ENCODE measurements at places on chromosomes 2 and 18. TPM values are rescaled to one million over a fixed set of nuclear protein-coding genes. Genes with fewer than 3 reads are reported as not detected.

DNA sequence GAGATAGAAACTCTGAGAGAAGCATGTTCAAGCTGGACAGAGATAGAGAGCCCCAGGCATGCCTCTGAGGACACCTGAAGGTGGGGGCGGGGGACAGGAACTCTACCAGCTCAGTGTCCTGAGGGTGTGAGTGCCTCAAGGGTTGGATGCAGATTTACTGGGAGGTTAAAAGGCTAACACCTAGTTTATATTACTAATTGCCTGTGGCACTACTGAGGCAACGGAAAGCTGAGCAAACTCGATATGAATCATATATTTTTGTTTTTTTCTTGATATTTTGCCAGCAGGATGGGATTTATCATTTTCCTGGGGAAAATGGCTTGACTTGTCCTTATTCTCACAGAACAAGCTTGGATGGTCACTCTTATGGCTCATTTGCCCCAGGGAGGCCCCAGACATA lies 319.5 kb downstream of the ALK start:
- no peak for DNase-seq

GRCh38 chr2:133658020-133658903 lies 90.0 kb upstream of the NCKAP5 start:
- DNase-seq, result peak; percentile 52

- no peak for DNase-seq
Observed at GRCh38 chr2:205655779-205656456, 26.4 kb upstream of the NRP2 start.

GRCh38 chr2:23746141-23746863 lies 180.6 kb downstream of the ATAD2B start:
- DNase-seq, result no peak

CCDC121 gene
- total RNA-seq, result 0.69 TPM

GRCh38 chr2:200930947-200931626 lies 32.4 kb downstream of the ORC2 start:
- no peak for DNase-seq

- DNase-seq, result no peak
Observed at GRCh38 chr2:72300147-72300684, 152.6 kb upstream of the CYP26B1 start.

FLACC1 gene
- total RNA-seq, result 0.45 TPM

DNA sequence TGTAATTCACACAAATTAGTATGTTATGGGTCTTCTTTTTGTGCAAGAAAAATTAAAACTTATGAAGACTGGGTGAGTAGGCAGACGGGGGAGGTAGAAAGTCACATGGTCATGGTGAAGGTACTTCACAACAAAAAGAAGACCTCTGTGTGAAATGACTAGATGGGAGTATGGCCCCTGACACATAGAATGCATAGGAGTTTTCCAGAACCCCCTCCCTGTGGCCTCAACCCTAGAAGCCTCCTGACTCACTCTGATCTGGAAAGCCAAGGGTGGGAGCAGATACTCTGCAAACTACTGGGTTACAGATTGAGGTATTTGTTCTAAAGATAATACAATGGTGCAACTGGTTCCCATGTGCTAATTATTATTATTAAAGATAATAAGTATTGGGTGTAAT lies 23.2 kb downstream of the SATB2 start:
- DNase-seq, result no peak

DNA sequence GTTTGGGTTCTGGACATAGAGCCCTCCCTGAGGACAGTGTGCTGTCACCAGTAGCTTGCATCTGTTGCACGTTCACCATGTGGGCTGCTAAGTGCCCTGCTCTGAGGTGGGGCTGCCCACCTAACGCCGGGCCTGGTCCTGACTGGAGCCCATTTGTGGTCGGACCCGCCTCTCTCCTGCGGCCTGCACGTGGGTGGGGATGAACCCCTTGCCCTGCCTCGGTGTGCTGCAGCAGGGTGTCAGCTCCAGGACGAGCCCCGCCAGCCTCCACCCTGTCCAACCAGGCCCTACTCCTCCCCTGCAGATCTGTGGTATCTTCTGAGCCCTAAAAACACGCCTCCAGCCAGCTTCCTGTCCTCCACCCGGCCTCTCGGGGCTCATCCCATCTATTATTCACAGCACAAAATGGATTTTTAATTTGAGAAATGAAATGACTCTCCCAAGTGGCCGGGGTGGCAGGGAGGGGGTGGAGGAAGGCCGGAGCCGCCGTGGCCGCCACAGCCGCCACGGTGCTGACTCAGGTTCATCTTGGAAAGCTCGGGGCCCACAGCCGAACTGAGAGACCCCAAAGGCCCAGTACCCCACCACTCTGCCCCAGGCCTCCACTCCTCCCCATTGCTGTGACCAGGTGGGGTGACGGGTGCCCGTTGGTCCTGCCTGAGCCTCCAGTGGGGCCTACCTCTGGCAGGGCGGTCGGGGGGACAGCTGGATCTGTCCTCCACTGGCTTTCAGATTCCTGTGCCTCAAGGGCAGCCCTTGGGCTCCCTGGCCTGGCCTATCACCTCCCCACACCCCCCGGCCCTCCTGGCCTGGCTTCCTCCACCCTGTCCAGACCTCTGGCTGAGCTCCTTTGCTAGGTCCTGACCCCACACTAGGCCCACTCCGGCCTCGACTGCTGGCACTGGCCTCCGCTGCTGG lies 2.8 kb upstream of the ECEL1 start:
- DNase-seq, result no peak

GRCh38 chr2:152624805-152625204 lies 92.5 kb downstream of the PRPF40A start:
- no peak for DNase-seq

- DNase-seq, result no peak
Observed at GRCh38 chr18:78505851-78506461, 473.7 kb upstream of the SALL3 start.

DNA sequence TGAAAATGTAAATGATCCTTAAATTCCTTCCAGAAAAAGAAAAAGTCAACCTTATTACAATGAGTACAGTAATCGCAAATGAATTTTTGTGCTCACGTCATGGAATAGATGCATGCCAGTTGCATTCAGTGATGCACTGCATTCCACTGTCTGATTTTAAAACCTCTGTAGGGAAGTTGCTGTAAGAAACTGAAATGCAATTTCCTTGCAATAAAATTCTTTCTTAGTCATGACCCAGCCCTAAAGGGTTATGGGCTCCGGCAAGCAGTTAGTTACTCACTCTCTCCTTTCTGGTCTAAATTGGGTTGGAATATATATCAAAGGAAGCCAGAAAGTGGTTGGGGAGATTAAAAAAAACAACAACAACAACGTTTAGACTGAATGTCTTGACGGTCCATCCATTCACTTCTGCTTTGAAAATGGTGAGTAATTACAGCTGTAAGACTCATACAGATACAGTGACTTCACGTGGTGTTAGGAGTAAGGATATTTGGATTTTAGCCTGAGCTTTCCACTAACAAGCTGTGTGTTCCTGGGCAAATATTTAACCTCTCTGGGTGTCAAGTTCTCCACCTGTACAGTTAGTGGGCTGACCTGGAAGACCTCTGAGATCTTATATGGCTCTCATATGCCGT lies 8.6 kb upstream of the RND3 start:
- DNase-seq, result peak; percentile 84

STAT1 gene
- total RNA-seq, result 149 TPM

SAG gene
- total RNA-seq, result not detected

DNA sequence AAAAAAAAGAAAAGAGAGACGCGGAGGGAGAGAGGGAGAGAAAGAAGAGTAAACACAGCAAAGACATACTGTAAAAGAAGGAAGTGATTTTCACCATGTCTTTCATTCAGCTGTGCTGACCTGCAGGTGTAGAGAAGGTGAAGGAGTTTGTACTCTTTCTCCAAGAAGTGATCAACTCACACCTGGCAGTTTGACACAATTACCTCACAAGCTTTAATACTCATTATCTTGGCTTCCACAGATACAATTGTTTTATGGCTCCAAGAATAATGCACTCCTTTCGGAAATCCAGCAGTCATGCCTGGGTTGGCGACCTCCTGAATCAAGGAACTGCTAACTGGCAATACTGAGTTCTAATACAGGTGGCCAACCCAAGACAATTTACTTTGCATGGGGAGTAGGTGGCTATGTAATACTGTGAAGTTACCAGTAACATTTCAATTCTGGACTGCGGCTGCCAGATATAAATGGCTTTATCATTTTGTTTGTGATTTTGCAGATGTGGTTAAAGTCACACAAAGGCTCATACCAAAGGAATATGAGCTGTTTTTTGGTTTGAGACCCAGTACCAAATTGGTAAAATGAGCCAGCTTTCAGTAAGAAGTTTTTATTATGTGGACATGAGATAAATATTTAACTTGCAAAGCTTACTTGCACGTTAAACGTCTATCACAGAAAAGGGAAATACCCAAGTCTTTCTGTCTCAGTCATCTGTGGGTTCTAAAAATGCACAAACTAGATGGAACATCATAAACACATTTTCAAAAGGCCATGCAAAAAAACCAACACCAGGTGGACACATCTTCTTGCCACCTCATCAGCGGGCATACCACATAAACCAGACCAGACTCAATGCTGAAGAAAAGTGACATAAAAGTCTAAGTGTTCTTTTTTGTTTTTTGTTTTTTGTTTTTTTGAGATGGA lies 69.3 kb downstream of the NCKAP5 start:
- no peak for DNase-seq

IL1B gene
- total RNA-seq, result 0.35 TPM

- DNase-seq, result no peak
Observed at GRCh38 chr18:65788373-65788772, 37.6 kb downstream of the CDH7 start.

DSG4 gene
- total RNA-seq, result not detected

VAMP8 gene
- 47.0 TPM for total RNA-seq

DNA sequence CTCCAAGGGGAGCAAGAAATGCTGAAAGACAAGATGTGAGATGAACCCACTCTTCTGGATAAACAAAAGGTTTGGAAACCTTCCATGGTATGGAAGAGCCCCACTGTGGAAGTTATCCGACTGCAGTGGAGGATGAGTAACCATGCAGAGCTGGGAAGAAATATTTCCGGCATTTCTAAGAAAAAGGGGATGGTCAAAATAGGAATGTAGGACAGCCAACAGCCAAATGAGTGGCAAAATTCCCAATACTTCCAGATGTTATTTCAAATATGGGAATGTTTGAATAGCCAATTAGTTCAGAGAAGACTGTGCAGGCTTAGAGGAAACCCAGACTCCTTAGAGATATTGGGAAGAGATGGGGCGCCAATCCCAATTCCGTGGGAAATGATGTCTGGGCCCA lies 246.8 kb downstream of the RAD51AP2 start:
- no peak for DNase-seq

DNA sequence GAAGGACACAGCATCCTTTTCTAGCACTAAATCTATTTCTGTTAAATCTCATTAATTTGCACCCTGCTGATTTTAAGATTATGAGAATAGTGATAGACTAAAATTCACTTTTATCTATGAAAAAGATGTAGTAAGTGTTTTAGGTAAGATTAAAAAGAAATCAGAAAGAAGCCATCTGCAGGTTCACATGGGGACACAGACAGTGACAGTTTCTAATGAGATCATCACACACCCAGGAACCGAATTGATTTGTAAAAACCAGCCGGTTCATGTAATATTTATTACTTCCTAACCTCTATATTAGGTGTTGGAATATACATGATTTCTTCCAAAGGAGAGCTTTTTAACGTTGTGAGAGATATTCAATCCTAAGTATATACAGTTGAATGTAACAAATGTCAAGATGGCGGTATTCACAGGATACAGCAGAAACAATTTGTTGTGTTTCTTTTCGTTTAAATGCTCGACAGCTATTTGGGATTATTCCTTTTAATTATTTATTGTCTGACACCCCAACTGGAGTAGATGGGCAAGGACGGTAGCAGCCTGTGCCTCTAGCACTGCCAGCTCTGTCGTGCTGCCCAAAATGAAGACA lies 223.4 kb downstream of the CCDC102B start:
- DNase-seq, result no peak

DNA sequence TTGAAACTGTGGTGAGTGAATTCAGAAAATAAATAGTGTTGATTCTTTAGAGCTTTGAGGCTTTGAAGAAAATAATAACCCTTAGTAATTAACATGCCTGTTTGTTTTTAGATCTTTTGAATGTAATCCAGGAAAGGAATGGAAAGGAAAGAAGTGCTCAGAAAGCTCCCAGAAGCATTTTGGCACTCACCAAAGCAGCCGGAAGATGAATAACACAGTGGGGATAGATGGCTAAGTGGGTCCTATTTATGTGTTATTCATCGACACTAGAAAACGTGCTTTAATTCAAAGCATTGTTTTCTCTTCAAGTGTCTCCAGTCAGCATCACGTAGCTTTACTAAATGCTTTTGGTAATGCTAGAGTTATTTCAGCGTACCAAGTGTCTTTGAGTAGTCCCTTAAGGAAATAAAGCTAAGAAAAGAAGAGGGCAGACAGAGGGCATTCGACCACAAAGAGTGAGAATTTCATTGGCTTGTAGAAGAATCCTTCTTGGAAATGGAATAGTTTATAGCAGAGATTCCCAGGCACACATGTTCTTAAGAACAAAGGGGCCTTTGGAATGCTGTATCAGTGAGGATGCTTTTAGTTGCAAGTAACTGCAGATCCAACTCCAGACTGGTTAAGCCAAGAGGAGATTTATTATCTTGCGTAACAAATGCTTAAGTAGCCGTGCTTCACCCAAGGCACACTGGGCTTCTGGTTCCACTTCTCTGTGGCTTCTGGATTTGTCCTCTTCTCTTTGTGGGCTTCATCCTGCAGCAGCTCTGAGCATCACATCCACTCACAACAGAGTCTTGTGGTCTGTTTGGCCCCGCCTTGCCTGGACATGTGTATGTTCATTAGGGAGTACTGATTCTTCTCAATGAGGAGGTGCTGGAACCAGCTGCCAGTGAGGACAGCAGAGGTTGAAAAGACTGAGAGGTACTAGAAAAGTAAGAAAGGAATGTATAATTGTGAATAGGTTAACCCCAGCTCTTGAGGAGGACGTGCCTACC lies 63.6 kb upstream of the LTBP1 start:
- no peak for DNase-seq

GRCh38 chr18:44709307-44710126 lies 28.8 kb downstream of the SETBP1 start:
- no peak for DNase-seq

- no peak for DNase-seq
Observed at GRCh38 chr2:16243411-16243996, 303.2 kb downstream of the MYCN start.

Data from renal cortical epithelial cell (primary cell).